ENCODE measurements at places on chromosomes 5 and 9. TPM values are rescaled to one million over a fixed set of nuclear protein-coding genes. Genes with fewer than 3 reads are reported as not detected.

NIPAL4 gene
- total RNA-seq, result not detected

SV2C gene
- total RNA-seq, result 0.27 TPM

SLCO4C1 gene
- total RNA-seq, result not detected

DMRT2 gene
- total RNA-seq, result not detected

WWC1 gene
- total RNA-seq, result 53.8 TPM

FGF10 gene
- total RNA-seq, result 10.9 TPM

HMMR gene
- 1.7 TPM for total RNA-seq

ADAMTSL1 gene
- 2.8 TPM for total RNA-seq

OR13J1 gene
- total RNA-seq, result not detected

- H3K36me3 ChIP-seq, result no peaks in the 10 kb centered on the region
- H3K27ac ChIP-seq, result peak overlapping the region; percentile 22
- H3K27me3 ChIP-seq, result no peaks in the 10 kb centered on the region
- no peak overlapping the region for H3K4me3 ChIP-seq
- H3K4me1 ChIP-seq, result no peaks in the 10 kb centered on the region
- DNase-seq, result no peak
Measured at GRCh38 chr5:112684121-112684520, 53.6 kb upstream of the APC start.

DNA sequence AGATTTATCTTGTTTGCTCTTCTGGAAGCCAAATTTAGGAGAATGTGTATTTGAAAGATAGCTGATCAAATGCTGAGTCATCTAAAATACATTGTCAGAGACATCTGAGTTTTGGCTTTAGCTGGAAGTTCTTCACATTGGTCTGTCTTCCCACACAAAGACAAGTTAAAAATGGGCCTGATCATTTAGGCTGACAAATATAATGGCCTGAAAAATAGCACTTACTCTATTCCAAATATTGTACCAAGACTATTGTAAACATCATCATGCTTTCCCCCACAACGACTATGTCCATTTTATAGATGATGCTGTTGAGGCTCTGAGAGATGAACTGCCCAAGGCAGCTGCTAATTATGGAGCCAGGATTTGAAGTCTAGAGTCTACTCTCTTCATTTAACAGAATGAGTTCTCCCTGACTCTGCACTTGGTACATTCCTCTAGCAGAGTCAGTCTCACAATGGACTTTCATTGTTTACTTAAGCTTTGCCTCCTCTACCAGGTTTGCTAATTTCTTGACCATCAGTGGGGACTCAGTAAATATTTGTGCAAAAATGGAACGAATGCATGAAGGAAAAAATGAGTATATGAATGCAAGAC is 619.4 kb upstream of the KLF4 start:
- H3K27me3 ChIP-seq, result no peaks in the 10 kb centered on the region
- H3K27ac ChIP-seq, result no peak overlapping the region
- no peaks in the 10 kb centered on the region for H3K4me1 ChIP-seq

- no peaks in the 10 kb centered on the region for H3K36me3 ChIP-seq
- H3K4me1 ChIP-seq, result no peaks in the 10 kb centered on the region
- no peaks in the 10 kb centered on the region for H3K27me3 ChIP-seq
- DNase-seq, result no peak
- H3K4me3 ChIP-seq, result no peak overlapping the region
- H3K27ac ChIP-seq, result no peak overlapping the region
Measured at GRCh38 chr5:68659881-68660280, 433.9 kb upstream of the SLC30A5 start.

GRCh38 chr9:135898634-135899407 is 8.5 kb downstream of the CAMSAP1 start:
- H3K4me3 ChIP-seq, result no peak overlapping the region
- H3K4me1 ChIP-seq, result no peaks in the 10 kb centered on the region
- peak; percentile 32 for DNase-seq
- H3K27ac ChIP-seq, result no peak overlapping the region
- no peaks in the 10 kb centered on the region for H3K36me3 ChIP-seq

- no peaks in the 10 kb centered on the region for H3K36me3 ChIP-seq
- DNase-seq, result no peak
- H3K4me3 ChIP-seq, result no peak overlapping the region
- H3K4me1 ChIP-seq, result no peaks in the 10 kb centered on the region
- H3K27ac ChIP-seq, result no peak overlapping the region
Measured at GRCh38 chr9:137375321-137376058, 47.5 kb downstream of the EXD3 start.

DNA sequence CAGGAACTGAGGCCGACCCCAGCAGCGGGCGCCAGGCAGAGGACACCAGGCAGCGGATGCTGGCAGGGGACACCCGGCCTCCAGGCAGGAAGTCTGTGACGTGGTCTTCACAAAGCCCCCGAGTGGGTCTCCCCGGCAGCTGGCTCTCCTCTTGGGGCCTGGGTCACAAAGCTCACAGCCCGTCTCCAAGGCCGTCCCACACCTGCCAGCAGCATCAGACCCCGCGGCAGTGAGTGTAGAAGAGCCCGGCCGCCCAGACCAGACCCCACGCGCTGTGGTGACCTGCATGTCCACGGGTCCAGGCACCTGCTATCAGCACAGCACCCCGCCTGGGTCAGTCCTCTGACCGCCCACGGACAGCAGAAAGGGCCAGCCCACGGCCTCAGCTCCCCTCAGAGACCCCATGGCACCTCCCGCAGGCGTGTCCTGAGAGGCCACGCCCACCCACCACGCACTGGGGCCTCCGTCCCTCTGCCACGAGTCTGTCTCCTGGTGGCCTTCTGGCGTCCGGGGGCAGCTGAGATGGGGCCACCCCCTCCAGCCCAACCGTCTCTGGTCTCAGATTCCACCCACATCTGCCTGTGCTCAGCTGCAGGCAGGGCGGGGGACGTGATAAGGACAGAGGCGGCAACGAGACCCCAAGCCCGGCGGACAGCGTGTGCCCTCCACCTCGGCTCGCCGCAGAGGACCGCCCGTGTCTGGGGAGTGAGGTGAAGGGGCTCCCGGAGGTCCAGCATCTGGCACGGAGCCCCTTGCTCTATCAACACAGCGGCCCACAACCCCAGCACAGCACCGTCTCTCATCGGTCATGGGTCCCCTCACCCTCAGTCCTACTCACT is 34.2 kb downstream of the EXD3 start:
- no peaks in the 10 kb centered on the region for H3K27me3 ChIP-seq
- no peaks in the 10 kb centered on the region for H3K36me3 ChIP-seq
- no peaks in the 10 kb centered on the region for H3K4me1 ChIP-seq
- DNase-seq, result no peak
- no peak overlapping the region for H3K27ac ChIP-seq

GRCh38 chr9:118058227-118058626 is 354.0 kb downstream of the TLR4 start:
- no peaks in the 10 kb centered on the region for H3K4me1 ChIP-seq
- no peak for DNase-seq
- no peak overlapping the region for H3K27ac ChIP-seq
- no peaks in the 10 kb centered on the region for H3K27me3 ChIP-seq

DNA sequence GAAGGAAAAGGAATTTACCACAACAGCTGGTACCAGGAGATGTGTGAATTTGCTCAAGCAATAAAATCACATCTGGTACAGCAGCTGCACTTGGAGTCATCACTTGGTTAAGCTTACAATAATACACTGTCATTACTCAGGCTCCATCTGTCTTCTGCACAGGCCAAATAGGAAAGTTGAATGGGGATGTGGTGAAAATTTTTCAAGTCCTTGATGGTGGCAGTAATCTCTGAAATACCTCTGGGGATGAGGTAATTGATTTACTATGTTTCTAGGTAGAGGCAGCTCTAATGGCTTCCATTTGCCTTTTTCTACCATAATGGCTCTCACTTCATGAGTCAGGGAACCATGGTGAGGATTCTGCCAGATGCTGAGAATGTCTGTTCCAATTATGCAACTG is 206.8 kb upstream of the ATP10B start:
- no peaks in the 10 kb centered on the region for H3K27me3 ChIP-seq
- no peak overlapping the region for H3K4me3 ChIP-seq
- no peaks in the 10 kb centered on the region for H3K36me3 ChIP-seq
- DNase-seq, result no peak
- H3K27ac ChIP-seq, result no peak overlapping the region
- no peaks in the 10 kb centered on the region for H3K4me1 ChIP-seq

DNA sequence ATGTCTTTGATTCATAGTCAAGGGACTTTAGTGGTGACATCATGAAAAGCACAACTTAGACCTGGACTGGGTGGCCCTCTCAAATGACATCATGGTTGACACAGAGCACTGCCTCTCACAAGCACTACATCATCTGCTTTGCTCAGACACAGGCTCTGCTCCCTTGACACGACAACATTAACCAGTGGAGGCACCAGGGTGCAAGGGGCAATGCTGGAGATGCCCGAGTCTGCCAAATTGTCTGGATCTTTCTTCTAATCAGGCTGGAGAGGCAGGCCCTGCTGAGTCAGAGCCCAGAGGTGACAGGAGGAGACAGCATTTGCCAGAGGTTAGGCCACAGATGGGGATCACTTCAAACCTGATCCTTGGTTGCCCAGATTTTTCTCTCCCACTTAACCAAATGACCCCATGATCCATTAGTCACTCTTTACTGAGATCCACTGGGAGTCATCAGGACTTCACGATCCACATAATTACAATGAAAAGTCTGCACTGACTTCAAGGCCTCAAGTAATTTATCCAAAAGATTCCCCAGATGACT is 174.4 kb downstream of the SLIT3 start:
- no peaks in the 10 kb centered on the region for H3K36me3 ChIP-seq
- H3K27ac ChIP-seq, result no peak overlapping the region
- H3K4me3 ChIP-seq, result no peak overlapping the region
- DNase-seq, result no peak
- no peaks in the 10 kb centered on the region for H3K27me3 ChIP-seq

DNA sequence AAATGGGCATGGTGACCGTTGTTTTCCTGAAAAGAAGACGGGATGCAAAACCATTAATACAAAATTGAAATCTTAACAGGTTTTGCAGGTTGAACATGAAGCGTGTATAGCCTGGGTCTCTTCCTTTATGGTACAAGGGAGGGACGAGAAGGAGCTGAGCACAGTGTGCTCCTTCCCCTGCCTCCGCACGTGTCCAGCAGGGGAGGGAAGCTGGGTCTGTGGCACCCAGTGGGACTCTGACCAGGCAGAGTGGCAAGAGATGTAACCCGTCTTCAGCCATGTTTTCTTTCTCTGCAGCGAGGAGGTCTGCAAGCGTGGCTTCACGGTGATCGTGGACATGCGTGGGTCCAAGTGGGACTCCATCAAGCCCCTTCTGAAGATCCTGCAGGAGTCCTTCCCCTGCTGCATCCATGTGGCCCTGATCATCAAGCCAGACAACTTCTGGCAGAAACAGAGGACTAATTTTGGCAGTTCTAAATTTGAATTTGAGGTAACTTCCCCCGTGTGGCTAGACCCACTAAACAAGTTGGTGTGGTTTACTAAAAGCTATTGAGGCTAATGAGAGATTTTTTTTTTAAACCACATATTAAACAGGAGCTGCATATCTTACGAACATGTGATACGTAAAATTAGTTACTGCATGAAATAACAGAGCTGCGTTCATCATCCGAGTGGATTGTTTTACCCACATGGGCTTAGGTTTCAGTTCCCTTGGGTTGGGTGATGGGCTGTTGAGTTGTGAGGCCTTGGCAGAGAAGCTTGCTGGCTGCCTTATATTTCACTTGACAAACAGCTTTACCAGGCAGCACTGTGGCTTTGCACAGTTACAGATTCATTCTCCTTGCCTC is 143.7 kb downstream of the TRIO start:
- no peak overlapping the region for H3K4me3 ChIP-seq
- no peaks in the 10 kb centered on the region for H3K36me3 ChIP-seq
- H3K27me3 ChIP-seq, result no peaks in the 10 kb centered on the region
- no peaks in the 10 kb centered on the region for H3K4me1 ChIP-seq
- peak; percentile 30 for DNase-seq

- H3K4me3 ChIP-seq, result no peak overlapping the region
- no peaks in the 10 kb centered on the region for H3K4me1 ChIP-seq
- no peak for DNase-seq
- peak overlapping the region; percentile 42 for H3K27ac ChIP-seq
- H3K27me3 ChIP-seq, result no peaks in the 10 kb centered on the region
- H3K36me3 ChIP-seq, result no peaks in the 10 kb centered on the region
Measured at GRCh38 chr9:123111427-123112014, 78.1 kb downstream of the GPR21 start.

DNA sequence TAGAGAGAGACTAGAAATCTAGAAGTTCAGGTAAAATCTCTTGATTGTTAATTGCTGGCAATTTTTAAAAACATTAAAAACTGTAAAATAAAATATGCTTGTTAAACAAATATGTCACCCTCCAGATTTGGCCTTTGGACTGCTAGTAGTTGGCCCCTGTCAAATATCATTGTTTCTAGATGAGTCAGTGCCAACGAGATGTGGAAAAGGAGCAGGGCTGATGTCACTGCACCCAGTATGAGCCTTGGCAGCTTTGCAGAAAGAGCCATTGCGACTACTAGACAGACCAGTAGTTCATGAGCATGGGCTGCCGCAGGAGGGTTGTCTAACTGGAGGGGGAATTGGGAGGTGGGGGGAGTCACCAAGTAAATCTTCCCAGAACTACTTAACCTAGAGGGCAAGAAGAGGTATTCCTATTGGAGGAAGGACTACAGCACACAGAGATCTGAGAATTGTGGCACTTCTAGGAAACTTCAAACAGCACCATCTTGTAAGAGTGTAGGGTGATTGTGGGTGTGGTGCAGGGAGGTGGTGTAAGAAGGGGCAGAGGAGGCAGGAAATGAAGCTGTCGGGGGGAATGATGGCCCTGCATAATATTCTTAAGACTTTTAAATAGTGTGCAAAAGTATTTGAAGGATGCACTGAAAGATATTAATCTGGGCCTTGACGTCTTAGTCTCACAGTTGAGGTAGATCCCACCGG is 7.1 kb upstream of the DOCK2 start:
- no peaks in the 10 kb centered on the region for H3K4me1 ChIP-seq
- DNase-seq, result no peak
- no peak overlapping the region for H3K27ac ChIP-seq

DNA sequence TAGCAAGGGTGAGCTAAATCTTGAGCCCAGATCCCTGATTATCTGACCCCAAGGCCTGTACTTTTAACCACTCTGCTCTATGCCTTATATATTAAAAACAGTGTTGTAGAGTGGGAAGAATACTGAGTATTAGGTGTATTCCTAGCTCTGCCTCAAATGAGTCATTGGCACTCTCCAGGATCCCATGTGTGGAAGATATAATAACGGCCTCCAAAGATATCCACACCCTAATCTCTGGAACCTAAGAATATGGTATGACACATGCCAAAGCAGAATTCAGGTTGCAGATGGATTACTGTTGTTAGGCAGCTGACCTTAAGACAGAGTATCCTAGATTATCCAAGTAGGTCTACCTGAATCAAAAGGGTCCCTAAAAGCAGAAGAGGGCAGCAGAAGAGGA is 110.8 kb downstream of the ADRB2 start:
- no peaks in the 10 kb centered on the region for H3K36me3 ChIP-seq
- H3K27me3 ChIP-seq, result no peaks in the 10 kb centered on the region
- no peak overlapping the region for H3K27ac ChIP-seq
- no peak overlapping the region for H3K4me3 ChIP-seq
- peaks cover 7% of the 10 kb centered on the region for H3K4me1 ChIP-seq

GRCh38 chr5:34043099-34043876 is at the start of gene C1QTNF3:
C1QTNF3 (minus strand) TSS chr5:34043213; CDS start chr5:34043125, 88 bp downstream.
- H3K4me3 ChIP-seq, result no peak within 1 kb of the TSS
- no peaks in the 10 kb centered on the region for H3K36me3 ChIP-seq
- DNase-seq, result no peak
- H3K4me1 ChIP-seq, result no peaks in the 10 kb centered on the region
- no peaks in the 10 kb centered on the region for H3K27me3 ChIP-seq
